ENCODE measurements at places on chromosomes 11 and 22.

GRCh38 chr22:39530692-39531331 is 1.7 kb downstream of the RPS19BP1 start:
- no peak for DNase-seq

- DNase-seq = no peak
Observed at GRCh38 chr11:120344302-120345004, 8.2 kb downstream of the ARHGEF12 start.

DNA sequence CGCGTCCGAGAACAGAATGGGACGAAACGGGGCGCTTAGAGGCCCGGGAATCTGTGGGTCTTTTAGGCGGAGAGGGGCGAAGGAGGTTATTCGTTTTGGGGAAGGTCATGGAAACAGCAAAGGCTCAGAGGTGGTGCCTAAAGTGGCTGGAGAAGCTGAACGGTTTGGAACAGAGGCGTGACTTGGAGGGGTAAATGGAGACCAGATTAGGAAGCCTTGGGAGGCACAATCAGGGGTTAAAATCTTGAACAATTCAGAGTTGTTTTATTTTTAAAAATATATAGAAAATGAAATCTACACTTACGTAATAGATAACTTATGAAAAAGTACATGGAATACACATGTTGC is 247 bp upstream of the PLAAT5 start:
- no peak for DNase-seq

GRCh38 chr11:120613264-120614226 is 102.0 kb downstream of the GRIK4 start:
- no peak for DNase-seq

DNA sequence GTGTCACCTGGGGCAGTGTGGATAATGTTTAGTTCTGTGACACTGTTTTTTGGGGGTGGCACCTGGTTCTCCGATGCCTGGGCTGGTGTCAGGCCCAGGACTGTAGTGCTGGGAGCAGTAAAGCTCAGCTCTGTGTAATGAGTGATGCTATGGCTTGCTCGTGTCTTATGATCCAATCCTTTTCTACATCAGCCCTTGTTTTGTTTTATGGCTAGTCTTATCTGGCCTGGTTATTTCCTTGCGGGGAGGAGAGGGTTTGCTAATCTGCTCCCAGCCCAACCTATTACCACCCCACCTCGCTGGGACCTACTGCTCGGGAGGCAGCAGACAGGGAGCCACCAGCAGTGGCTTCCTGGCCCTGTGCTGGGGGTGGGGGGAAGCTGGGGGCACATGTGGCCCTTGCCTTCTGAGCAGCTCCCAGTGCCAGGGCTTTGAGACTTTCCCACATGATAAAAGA is 35.0 kb upstream of the TPBGL start:
- DNase-seq = no peak

- DNase-seq = no peak
Observed at GRCh38 chr11:134724779-134725140, 312.7 kb upstream of the B3GAT1 start.

DNA sequence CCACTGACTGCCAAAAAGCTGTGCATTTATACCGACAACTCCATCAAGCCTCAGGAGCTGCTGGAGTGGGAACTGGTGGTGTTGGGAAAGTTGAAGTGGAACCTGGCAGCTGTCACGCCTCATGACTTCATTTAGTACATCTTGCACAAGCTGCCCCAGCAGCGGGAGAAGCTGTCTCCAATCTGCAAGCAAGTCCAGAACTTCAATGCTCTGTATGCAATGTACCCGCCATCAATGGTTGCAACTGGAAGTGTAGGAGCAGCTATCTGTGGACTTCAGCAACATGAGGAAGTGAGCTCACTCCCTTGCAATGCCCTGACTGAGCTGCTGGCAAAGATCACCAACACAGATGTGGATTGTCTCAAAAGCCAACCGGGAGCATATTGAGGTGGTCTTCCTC is at the start of gene SLC22A25:
Gene SLC22A25, minus strand, starts transcription at position 67 of the 400 bp plus-strand sequence. CDS start 13,947 bp downstream, outside the sequence.
- DNase-seq = no peak

- DNase-seq = no peak
Observed at GRCh38 chr11:116640641-116641402, 132.0 kb downstream of the BUD13 start.

- DNase-seq = no peak
Observed at GRCh38 chr11:35736952-35737351, 74.4 kb downstream of the TRIM44 start.

GRCh38 chr11:112608509-112608908 is 347.8 kb upstream of the PLET1 start:
- no peak for DNase-seq

DNA sequence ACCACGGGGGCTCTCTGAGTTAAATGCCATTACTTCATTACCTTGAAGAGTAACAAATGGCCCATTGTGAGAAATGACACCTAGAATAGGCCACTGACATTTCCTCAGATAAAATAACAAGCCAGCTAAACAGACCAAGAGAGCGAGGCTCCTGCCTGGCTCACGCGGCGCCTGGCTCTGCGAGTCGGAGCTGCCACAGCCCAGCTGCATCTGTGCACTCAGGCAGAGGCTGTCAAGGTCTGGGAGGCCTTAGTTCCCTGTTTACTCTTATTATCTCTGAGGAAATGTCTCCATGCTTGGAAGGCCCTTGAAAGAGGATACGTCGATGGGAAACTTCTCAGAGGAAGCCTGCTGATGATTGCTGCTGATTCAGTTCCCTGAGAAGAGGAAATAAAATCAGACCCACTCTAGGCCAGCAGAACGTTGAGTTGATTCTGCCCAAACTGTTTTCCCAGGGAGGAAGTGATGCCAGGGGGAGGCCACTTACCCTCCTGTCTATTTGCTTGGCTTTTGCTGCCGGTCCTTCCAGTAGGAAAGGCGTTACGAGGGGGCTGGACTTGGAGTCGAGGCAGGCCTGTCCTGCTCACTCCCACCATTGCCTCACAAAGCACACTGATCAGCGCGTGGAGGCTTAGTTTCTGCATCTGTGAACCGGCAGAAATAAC is 208.8 kb downstream of the TBC1D22A start:
- DNase-seq = no peak

GRCh38 chr11:85299258-85299942 is 327.7 kb downstream of the DLG2 start:
- DNase-seq = no peak

DNA sequence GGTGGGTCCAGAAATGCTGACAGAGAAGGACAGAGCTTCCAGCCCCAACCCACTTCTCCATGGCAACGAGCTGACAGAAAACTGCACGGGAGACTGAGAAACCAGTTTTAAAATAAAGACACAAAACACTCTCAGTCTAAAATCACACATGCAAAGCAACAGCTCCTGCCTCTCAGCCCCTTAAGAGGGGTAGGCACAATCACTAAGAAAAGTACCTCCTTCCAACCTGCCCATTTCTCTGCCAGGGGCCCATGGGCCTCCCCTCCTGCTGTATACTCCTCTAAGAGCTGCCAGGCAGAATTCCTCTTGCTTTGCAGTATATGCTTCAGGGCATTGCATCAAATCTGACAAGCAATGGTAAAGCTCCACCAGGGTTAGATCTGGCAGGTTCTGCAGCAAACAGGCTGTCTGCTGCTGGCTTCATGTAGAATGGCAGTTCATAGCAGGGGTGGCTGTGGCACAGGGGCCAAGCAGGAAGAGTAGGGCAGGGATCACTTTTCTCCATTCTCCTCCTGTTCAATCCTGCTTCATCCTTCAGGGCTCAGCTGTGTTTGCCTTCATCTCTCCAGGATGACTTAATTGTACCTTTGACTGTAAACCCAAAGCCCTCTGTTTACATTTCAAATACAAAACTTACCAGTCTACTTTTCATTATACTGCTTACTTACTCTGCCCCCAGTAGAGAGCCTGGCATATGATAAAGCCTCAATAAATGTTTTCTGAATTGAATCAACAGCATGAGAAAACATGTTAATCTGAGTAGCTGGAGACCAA is 77.7 kb downstream of the KCNC1 start:
- DNase-seq = no peak

GRCh38 chr22:33757802-33758483 is 162.3 kb downstream of the LARGE1 start:
- DNase-seq = no peak

- DNase-seq = no peak
Observed at GRCh38 chr11:86138958-86139357, 70.1 kb upstream of the PICALM start.

- DNase-seq = no peak
Observed at GRCh38 chr22:31768422-31769059, 14.7 kb downstream of the DEPDC5 start.

GRCh38 chr11:62201376-62201775 is 7.1 kb upstream of the SCGB2A1 start:
- DNase-seq = no peak

DNA sequence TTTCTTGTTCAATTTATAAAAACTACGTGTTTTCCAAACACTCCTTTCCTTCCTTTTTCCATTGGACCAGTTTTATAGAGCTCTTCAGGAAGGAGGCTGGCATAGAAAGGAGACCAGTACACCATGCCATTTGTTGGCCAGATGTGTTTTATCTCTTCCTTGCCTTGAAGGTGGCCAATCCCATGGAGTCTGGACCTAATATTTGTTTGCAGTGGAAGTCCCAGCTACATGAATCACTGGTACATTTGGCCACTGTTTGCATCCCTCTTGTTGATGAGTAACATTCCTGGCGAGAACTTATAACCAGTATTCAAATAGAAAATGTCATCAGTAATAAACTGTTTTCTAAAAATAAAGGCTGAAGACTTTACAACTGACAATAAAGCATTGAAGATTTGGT is 110.2 kb downstream of the ANO3 start:
- DNase-seq = no peak

GRCh38 chr11:111512296-111513239 is at the start of gene BTG4:
TSS of gene BTG4 (minus strand) at chr11:111512386. CDS start at chr11:111498776, 13,610 bp downstream.
- no peak for DNase-seq

- DNase-seq = no peak
Observed at GRCh38 chr11:12232160-12232559, 121.8 kb downstream of the MICAL2 start.

GRCh38 chr11:103325686-103326069 is 216.5 kb downstream of the DYNC2H1 start:
- DNase-seq = no peak

DNA sequence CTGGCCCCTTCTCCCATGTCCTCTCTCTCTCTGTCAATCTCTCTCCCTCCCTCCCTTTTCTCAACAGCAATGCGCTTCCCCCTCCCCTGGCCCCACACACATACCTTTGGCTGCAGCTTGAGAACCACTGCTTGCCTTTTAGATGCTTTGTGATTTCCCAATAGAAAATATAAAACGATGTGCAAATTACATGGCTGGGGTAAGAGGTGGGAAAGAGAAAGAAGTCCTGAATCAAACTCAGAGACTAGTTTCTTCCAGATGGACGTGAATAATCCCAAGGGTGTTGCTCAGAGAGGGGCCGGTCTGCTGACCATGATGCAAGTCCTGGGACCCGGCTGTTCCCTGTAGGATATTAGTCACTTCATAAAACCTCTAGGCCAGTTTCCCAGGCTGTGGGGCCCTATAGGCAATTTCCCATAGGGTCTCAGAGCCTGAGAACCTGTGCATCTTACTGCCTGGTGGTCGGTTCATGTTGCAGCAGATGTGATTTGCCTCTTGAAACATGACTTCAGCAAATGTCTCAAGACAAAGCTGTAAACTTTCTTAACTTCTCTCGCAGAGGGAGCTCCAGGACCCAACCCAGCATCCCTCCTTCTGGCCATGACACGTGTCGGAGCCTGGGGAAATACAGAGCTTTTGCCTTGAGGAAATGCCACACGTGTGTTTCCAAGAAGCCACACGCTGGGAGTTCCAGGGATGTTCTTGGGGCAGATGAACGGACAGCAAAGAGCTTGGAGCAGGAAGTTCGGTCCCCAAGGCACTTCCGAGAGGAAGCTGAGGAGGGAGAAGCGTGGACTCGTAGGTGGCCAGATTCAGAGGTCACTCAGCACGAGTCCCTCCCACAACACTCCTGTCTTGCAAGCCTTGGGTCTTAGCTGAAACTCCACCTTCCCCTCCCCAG is 34.5 kb upstream of the ETS1 start:
- no peak for DNase-seq

DNA sequence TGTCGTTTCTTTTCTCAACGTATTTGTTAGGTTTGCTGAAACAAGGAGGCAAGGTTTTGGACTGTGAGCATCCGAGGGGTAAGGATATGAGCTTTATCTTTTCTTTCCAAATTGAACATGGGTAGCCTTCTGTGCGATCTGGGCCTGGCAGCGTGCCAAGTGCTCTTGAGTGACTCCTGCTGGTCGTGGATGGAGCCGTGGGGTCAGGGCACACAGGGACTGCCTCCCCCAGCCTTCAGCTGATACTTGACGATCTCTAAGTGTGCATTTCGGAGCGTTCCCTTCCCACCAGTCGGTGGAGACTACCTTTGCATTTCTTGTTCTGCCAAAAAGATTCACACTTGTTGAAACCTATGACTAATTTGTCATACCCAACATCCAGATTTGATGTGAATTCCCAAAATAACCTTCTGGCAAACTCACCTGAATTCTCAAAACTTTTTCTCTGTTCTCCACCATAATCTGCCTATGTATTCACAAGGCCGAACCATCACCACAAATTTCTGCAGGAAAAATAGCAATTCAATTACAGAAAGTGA is 40.1 kb upstream of the CLMP start:
- no peak for DNase-seq

DNA sequence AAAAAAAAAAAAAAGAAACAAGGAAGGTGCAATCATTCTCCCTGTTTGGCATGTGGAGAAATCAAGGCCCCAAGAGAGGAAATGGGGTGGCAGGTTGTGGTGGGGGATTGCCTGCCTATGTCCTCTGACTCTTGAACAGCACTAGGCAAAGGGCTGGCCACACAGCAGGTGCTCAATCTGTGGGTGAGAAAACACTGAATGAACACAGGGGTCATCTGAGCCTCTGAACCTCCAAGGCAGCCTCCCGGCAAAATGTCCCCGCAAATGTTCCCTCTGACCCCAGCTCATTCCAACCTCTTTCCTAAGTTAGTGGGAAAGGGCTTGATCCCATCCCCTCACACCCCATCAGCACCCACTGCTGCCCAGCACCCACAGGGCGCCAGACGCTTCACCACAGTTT is 4.6 kb downstream of the PLA2G6 start:
- DNase-seq = no peak

DNA sequence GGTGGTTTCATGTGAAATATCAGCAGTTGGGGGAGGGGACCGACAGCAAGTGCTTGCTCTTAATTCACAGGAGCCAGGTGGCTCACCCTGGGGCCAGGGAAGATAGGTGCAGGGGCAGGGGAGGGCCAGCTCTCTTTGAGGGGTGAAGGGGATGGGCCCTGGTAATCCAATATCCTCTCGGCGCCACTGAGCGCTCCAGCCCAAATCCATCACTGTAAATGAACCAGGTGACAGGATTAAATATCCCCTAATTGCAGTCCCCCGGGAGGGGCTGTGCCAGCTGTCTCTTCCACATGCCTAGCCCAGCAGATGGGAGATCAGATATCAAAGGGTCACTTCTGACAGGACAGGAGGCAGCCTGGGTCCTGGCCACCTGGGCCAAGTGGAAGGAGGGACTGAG is 531.8 kb upstream of the CADM1 start:
- DNase-seq = no peak

- DNase-seq = no peak
Observed at GRCh38 chr11:96246718-96247552, 96.1 kb downstream of the MAML2 start.

DNA sequence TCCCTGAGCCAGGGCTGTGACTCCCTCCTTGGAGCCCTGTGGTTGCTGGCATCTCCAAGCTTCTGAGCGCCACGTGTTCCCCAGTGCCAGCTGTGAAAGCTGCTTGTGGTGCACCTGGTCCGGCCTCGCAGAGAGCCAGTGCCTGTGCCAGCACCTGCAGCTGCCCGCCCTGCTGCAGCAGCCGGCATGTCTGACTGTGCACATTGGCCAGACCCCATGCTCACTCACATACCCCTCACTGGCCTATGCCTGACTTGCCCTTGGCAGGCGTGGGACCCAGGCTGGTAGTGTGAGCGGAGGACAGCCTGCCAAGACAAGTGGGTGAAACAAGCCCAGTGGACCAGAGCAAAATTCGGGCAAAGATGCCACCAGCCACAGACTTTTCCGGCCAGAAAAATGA is 9.8 kb downstream of the MRPL48 start:
- no peak for DNase-seq

Measured in esophagus squamous epithelium (tissue), 5 donors.